Fibroblast of skin of left quadriceps (primary cell): ENCODE measurements at places on chromosomes 1 and 21.

DNA sequence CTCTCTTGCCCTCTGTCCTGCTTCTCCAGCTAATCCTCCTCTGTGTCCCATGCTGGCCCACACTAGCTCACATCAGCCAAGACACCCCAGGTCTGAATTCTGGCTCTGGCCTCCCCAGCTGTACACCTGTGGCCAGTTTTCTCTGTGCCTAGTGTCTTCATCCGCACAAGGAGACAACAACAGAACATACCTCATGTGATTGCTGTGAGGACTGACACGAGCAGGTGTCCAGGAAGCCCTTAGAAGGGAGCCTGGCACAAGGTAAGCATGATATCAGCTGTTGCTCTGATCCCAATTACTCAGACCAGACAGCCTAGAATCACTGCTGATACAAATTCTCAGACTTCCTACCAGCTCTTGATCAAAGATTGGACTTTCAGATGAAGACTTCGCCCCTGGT, 71.2 kb upstream of the GJB5 start:
- no peak for DNase-seq

GRCh38 chr21:45142469-45143308, 68.3 kb downstream of the ADARB1 start:
- DNase-seq = peak; percentile 41

- DNase-seq = no peak
Observed at GRCh38 chr1:186897008-186897407, 68.3 kb downstream of the PLA2G4A start.

DNA sequence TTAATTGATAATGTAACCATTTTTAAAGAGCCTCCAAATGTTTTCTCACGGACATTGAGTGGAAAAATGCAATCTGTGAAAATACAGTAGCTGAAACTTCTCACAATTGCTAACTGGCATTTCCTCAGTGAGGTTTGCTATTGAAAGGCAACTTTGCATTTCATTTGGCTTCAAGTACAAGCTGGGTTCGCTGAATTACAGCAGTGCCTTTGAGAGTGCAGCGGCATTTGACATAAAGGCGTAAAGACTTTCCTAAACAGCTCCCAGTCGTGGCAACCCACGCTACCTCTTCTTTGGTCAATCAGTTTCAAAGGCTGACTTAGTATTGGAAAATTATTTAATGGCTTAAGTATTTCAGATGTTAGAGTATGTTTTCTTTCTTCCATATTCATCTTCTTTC, 39.3 kb upstream of the ZBTB18 start:
- DNase-seq = no peak

DNA sequence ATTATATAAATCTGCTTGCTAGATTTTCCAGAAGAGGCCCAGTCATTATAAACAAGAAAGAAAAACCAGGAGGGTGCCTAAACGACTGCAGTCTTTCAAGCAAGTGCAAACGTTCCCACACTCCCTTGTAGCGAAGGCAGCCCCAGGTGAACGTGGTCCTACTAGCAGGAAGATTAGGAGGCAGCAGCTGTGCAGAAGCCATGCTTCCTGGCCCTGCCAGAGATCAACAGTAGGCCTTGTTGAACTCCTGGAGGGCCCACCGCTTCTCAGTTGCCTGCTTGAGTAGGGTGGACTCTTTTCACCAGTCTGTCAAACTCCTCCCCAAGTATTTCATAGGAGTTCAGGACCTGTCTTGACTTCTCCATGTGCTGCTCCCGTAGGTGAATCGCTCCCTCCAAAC, 163.0 kb upstream of the GORAB start:
- DNase-seq = no peak

- no peak for DNase-seq
Observed at GRCh38 chr1:21264898-21265297, 25.4 kb downstream of the ECE1 start.

DNA sequence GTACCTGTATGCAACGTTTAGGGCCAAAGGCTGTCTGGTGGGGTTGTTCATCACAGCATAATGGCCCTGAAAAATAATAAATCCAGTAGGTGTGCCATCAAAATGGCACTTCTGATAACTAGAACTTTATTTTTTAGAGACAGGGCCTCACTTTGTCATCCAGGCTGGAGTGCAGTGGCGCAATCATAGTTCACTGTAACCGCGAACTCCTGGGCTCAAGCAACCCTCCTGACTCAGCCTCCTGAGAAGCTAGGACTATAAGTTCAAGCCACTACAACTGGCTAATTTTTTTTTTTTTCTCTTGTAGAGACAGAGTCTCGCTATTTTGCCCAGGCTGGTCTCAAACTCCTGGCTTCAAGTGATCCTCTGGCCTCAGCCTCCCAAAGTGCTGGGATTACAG, 4.7 kb downstream of the SNAPIN start:
- DNase-seq = no peak

DNA sequence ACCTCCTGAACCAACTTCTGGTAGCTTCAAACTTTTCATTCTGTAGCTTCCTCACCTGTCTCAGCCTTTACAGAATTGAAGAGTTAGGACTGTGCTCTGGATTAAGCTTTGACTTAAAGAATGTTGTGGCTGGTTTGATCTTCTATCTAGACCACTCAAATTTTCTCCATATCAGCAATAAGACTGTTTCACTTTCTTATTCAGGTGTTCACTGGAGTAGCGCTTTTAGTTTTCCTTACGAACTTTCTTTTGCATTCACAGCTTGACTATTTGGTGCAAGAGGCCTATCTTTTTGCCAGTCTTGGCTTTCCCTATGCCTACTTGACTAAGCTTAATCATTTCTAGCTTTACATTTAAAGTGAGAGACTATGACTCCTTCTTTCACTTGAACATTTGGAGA, 31.5 kb downstream of the FGGY start:
- DNase-seq = no peak

DNA sequence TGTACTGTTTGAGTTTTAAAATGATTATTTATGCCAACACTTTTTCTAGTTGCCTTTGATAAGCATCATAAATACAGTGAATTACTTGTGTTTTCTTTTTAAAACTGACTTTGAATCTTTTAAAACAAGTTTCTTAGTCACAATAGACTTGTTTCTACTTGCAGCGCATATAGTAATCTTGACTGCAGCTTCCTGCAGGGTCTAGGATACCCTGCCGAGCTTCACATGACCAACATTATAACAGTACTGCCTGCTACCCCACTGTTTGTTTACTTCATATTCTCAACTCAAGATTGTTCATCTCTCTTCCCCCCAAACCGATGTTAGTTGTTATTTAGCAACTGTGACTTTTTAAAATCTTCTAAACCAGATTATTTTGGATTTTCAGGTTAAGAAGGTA, 751.3 kb upstream of the NEGR1 start:
- no peak for DNase-seq

- DNase-seq = no peak
Observed at GRCh38 chr1:167339405-167339804, 118.7 kb downstream of the POU2F1 start.

GRCh38 chr1:202291961-202292712, 49.6 kb downstream of the UBE2T start:
- DNase-seq = no peak

DNA sequence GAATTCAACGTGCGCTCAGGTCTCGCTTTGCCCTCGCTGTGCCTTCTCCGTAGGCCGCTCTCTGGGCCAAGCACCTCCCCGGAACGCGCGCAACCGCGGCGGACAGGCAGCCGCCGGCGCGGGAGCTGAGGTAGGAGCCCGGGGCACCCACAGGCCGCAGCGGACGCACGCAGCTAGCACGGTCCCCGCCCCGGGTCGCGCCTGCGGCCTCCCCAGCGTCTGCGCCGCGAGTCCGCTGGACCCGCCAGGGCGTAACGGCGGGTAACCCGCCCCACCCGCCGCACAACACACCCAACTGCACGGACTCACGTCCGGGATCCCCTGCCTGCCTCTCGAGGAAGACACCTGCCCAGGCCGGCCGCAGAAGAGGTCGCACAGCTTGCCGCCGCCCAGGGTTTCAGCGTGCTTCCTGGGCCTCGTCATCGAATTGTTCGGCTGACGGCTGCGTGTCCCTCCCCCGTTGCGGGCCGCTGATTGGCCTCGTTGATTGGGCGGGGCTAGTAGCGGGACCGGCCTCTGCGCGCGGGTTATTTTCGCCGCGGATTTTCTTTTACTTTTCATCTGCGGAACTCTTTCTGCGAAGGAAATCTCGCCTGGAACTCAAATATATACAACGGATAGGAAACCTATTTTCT, at the start of gene CLCC1:
CLCC1 (minus strand) TSS at position 433 of the 635 bp plus-strand sequence. CDS start 13,047 bp downstream, outside the sequence.
- DNase-seq = peak; percentile 70

GRCh38 chr1:12052008-12052573, 11.0 kb upstream of the TNFRSF8 start:
- DNase-seq = peak; percentile 45

GRCh38 chr1:21829294-21829693, 17.2 kb downstream of the LDLRAD2 start:
- DNase-seq = no peak

DNA sequence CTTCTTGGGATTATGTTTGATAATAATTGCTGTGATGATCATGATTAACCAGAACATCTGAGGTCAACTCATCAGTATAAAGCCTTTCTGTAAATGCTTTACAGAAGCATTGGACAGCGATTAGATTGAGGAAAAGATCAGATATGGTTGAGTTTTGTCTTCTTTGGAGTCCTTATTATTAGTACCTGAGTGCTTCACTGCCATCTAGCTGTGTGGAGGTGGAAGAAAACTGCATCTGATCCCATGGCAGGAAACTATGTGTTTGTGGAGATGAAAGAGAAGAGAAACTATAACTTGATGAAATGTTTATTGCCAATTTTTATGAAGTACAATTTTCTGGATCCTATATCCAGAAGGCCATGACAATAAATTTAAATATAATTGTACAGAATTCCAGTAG, 11.4 kb downstream of the FLG2 start:
- no peak for DNase-seq

GRCh38 chr1:40855513-40855912, 6.7 kb downstream of the CITED4 start:
- no peak for DNase-seq

DNA sequence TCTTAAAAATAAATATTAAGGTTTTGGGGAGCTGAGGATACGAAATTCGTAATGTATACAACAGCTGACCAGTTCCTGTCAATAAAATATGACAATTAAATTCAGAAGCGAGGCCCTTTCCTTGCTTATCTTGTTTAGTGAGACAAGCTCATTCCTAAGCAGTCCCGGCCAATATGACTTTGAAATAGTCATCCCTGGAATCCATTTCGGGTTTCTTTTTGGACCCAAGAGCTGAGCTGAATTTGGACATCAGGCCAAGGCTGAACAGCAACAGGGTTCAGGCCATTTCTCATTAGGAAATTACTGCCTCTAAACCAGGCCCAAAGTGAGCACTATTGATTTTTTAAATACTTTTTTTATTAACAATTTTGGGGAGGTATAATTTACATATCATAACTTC, 17.3 kb upstream of the FMN2 start:
- DNase-seq = no peak

GRCh38 chr1:167820684-167821355, 93.1 kb downstream of the ADCY10 start:
- no peak for DNase-seq

DNA sequence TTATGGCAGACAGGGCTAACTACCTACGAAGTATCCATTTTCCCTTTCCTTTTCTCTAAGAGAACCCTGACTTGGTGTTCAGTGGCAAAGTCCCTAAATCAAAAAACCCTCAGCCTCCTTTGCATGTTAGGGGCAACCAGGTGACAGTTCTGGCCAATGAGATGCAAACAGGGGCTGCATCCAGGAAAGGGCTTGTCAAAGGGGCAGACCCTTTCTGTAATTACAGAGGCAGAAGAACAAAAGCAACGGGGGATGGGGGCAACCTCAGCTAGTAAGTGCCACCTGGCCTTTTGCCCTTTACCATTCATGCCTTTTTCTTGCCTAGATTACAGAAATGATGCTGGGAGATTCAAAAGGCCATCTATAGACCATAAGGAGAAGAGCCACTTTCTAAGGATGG, 34.4 kb downstream of the GLUL start:
- no peak for DNase-seq

- no peak for DNase-seq
Observed at GRCh38 chr1:179702946-179703539, 40.0 kb upstream of the FAM163A start.

- DNase-seq = no peak
Observed at GRCh38 chr1:25747046-25747719, 52.8 kb upstream of the SELENON start.

DNA sequence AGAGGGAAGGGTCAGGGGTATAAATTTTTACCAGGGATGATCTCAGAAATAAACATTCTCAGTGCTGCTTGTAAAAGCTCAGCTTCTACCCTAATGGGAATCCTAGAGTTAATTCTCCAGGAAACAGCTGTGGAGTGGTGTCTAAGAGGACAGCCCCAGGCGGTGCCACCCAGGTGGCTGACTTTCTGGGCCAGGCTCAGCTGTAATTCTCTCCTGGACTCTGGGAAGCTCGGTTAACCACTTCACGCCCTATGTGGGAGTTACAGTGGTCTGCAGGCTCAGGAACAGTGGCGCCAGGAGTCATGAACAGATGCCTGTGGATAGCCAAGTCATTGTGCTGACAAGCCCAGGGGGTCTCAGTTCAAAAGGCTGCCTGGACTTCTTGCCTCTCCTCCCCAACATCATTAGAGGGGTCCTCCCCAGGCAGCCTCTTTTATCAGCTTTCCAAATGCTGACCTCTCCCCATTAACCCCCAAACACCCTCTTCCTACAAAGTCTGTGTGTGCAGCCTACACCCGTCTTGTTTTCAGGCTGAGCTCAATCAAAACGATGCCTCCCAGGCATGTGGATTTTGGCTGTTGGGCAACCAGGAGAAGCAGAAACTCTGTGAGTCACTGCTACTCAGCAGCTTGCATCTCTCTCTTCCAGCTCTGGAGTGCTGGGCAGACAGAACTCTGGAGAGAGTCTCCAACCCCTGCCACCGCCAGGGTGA, 1.2 kb downstream of the HHIPL2 start:
- DNase-seq = peak; percentile 62

DNA sequence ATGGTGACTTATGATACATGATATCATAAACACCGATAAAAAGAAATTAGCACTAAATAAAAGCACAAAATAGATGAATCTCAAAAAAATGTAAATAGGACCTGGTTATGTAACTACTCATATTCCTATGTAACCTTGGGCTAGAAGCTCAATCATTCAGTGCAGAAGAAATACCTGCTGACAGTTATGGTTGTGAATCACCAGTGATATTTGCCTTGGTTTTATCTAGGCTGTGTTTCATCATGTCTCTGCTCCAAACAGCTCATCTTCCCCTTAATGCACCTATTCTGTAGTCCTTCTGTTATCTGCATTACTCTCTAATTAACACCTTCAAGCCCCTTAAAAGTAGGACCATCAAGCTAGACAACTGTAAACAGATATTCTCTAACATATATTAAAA, 16.3 kb upstream of the PIGC start:
- no peak for DNase-seq
